ENCODE measurements at places on chromosomes 2 and 18.

DNA sequence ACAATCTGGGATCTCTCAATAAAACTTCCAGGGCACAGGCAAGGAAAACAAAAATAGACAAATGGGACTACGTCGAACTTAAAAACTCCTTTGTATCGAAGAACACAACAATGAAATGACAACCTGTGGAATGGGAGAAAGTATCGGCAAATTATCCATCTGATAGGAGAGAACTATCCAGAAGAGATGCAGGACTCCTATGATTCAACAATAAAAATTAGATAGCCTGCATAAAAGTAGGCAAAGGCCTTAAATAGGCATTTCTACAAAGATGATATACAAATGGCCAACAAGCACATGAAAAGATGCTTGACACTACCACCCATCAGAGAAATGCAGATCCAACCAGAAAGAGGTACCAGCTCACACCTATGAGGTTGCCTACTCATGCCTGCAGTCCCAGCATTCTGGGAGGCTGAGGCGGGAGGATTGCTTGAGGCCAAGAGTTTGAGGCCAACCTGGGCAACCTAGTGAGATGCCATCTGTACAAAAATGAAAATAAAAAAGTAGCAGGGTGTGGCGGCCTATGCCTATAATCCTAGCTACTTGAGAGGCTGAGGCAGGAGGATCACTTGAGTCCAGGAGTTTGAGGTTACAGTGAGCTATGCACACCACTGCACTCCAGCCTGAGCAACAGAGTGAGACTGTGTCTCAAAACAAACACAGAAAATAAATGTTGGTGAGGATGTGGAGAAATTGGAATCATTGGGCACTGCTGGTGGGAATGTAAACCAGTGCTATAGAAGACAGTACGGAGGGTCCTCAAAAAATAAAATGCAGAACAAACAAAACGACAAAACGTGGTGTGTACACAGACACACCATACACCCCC lies 21.6 kb downstream of the TWIST2 start:
- DNase-seq: no peak

- no peak for DNase-seq
These were observed 42.8 kb downstream of the SEMA4F start for GRCh38 chr2:74696829-74697228.

DNA sequence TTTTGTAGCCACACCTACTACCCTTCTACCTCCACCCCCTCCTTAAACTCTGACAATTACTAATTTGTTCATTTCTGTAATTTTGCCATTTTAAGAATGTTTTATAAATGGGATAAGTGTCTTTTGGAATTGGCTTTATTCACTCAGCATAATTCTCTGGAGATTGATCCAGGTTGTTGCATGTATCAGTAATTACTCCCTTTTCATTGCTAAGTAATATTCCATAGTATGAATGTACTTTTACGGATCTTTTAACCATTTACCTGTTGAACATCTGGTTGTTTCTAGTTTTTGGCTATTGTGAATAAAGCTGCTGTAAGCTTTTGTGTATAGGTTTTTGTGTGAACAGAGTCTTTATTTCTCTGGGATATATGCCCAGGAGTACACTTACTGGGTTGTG lies 4.1 kb downstream of the GALNT1 start:
- no peak for DNase-seq

DNA sequence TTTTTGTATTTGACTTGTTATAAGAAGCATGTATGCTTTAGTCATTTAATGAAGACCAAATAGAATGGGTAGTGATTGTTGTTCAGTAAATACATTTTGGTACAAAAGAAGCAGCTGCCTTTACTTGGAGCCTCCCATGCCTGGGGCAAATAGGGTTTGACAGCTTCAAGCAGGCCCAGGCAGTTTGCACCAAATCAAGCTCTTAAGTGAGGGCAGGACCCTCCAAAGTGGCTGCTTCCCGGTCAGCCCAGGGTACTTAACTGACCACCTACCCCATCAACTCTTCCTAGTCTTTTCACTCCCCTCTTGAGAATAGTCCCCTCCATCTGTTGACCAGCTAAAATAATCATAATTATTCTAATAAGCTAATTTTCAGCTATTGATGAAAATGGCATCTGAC lies 5.2 kb downstream of the MAPRE3 start:
- no peak for DNase-seq

Data from stimulated activated CD8-positive, alpha-beta memory T cell treated with anti-CD3 and anti-CD28 coated beads, Interleukin-2, amount 100 ng/mL, for 1 hour (primary cell).